ENCODE measurements at places on chromosomes 6 and 20.
A peak's percentile ranks its signal among the peaks of the same experiment; 100 is the strongest.

- DNase-seq: peak; percentile 35
Observed at GRCh38 chr20:14879020-14879697, 541.7 kb upstream of the FLRT3 start.

DNA sequence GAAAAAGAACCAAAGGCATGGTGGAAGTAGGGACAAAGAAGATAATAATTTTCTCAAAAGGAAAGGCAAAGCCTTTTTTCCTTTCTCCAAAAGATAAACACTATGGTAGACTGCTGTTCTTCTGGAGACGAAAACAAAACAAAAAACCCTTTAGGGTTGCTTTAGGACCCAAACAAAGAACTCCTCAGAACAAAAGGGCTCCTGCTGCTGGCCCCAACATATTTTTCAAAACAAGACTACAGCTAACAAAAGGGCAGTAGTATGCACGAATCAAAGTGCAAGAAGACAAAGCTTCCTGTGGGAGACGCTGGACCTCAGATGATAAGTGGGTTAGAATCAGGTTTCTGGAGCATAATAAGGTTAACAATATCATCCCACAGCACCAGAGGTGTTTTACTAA lies 15.8 kb downstream of the NCOA5 start:
- DNase-seq: no peak

- no peak for DNase-seq
Observed at GRCh38 chr6:4888841-4889240, 112.6 kb downstream of the CDYL start.

DNA sequence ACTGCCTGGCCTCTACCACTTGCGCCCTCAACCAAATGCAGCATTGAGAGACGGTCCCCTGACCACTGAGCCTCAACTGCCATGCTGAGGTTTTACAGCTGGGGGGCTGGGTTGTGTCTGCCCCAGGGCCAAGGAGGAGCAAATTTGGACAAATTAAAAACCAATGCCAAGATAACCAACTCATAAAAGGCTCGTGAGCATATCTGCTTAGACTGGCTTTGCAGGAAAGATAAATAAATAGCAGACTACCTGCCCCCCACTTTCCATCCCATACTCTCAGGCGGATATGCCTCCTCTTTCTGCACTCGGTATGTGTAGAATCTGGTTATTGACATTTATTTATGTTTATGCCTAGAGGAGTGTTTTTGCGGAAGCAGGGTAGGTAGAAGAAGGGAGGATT lies 76.8 kb downstream of the ZDHHC14 start:
- DNase-seq: no peak

DNA sequence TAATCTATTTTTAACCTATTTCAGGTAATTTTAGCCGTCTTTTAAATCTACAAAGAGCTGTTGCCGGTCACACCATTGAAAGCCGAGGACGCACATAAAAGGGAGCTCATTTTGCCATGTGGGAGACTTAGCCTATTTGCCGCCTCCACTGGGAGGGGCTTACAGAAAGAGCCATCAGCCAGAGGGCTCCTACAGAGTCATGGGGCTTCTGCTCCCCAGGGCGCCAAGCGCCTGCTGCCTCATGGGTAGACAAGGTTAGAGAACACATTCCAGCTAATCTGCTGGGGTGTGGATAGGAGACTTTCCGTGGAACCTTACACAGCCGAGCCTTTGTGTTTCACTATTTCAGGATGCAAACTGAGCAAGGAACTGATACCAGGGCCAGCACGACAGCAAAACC lies 12.6 kb downstream of the PCMTD2 start:
- DNase-seq: no peak

GRCh38 chr6:134564705-134565104 lies 246.8 kb upstream of the SGK1 start:
- DNase-seq: no peak

DNA sequence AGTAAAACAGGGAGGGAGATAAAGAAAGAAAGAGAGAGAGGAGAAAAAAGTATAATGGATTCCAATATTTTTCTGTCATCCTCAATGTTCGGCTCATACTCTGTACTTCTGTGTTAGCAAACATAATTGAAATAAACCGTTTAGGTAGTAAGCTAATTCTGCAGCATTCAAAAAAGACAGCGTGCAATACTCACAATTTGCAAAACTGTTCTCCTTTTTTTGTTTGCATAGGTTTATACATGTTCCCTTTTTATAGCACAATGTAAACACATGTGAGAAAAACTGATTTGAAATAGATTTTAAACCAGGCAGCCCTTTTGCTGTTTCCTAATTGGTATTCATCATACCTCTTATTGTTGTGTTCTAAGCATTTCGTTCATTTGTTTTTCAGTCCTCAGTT lies 188.9 kb downstream of the PLCB1 start:
- no peak for DNase-seq

DNA sequence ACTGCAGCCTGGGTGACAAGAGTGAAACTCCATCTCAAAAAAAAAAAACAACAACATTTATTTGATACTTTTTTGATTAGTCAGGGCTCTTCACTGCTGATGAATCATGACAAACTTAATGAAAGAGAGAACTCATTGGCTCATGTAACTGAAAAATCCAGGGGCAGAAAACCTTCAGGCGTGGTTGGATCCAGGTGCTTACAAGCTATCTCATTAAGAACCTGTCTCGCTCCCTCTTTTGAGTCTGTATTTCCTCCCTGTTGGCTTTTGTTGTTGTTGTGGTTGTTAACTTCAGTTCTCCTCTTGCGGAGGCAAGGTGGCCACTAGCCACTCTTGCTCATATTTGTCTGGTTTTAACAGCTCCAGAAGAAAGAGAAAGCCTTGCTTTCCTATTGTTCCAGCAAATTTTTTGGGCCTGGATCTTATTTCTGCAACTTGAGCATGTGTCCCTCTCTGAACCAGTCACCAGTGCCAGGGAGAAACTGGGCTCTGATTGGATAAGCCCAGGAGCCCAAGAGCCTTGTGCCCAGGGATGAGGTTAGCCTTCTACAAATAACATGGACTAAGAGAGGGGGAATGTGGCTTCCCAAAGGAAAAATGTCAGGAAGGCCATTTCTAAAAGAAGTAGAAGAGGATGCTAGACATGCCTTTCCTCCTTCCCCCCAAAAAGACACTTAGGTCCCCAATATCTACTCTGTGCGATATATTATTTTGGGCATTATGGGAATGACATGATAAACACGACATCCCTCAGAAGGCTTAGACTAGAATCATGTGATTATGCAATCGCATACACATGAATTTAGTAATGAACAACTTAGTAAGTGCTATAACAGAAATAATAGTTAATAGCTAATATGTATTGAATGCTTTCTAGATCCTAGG lies 64.5 kb downstream of the PHACTR2 start:
- DNase-seq: no peak

GRCh38 chr6:19322691-19323485 lies 514.3 kb upstream of the ID4 start:
- no peak for DNase-seq

DNA sequence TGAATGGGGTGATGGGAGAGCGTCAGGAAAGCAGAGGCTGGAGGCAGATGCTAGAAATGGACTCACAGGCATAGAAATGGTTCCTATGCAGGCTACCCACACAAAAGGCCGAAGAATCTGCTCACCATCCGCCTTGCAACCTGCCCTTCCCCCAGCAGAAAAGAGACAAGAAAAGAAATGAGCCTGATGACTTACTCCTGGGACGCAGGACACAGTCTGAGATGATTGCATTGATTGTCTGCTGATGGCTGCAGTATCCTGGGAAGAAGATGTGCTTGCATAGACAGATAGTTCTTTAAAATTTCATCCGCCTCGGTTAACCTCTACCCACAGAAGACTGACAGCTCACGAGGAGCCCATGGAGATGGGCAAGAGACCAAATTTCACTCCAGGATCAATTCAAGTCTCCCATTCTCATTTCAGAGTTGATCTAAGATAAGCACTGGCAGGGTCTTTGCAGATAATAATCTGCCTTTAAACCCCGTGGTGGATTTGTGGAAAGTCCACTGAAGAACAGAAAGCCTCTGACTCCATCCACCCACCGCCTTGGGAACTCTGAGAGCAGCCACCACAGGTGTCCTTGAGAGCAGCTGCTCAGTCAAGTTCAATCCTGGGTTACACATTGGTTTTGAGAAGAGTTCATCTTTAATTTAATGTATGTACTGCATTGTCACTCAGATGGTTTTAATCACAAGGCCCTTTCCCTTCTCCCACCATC lies 7.2 kb downstream of the AGPAT4 start:
- no peak for DNase-seq

DNA sequence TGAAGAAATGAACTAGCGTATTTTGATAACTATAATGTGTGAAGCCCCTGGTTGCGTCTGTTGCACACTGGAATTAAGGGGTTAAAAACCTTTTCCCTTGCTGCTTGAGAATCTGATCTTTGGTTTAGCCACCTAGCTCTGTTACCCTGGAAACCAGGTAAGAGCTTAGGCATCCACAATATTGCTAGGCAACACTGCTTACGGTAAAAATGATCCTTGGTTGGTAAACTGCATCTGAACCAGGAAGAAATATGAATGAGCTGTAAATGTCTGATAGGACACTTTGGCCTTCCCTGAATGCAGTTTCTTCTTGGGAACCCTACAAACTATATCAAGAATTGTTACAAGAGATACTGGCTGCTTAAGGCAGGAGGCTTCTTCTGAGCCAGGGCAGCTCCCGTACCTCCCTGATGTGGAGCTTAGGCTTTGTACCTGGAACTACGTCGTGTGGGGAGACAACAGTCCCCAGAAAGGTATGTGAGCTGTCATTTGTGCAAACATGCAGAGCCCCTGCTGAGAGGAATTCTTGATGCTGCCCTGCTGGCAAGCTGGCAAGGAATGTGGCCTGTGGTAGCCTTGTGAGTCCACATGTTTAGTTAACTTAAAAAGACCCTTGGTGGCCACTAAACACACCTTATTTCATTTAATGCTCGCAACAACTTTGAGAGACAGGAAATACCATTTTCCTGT lies 18.4 kb downstream of the UBE3D start:
- DNase-seq: no peak

DNA sequence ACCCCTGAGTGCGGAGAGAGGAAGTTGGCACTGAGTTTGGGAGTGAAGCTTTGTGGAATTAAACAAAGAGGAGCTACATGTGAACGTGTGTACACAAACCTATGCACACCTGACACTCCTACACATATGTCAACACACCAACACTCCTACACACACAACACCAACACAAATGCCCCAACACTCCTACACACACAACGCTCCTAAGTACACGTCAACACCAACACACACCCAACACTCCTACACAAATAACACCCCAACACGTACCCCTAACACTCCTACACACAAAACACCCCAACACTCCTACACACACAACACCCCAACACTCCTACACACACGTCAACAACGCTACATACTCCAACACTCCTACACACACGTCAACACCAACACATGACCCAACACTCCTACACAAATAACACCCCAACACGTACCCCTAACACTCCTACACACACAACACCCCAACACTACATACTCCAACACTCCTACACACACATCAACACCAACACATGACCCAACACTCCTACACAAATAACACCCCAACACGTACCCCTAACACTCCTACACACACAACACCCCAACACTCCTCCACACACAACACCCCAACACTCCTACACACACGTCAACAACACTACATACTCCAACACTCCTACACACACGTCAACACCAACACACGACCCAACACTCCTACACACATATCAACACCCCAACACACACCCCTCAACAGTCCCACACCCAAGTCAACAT lies 40.1 kb upstream of the ZBP1 start:
- no peak for DNase-seq

DNA sequence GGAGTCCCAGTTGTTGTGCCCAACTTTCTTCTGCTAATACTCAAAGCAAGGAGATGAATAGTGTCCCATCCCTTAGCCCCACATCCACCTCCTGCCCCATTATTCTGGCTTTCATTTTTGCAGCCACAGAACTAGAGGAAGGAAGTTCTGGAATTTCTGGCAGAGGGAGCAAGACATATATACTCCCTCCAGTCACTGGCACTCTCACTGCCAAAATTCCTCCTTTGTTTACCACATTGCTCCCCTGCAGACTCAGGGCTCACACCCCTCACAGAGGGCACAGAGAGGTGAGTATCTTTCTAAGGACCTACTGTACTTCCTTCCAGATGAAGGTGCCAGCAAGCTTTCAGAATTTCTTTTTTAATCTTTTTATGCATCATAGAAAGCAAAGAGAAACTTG lies 168.0 kb upstream of the ID4 start:
- no peak for DNase-seq

DNA sequence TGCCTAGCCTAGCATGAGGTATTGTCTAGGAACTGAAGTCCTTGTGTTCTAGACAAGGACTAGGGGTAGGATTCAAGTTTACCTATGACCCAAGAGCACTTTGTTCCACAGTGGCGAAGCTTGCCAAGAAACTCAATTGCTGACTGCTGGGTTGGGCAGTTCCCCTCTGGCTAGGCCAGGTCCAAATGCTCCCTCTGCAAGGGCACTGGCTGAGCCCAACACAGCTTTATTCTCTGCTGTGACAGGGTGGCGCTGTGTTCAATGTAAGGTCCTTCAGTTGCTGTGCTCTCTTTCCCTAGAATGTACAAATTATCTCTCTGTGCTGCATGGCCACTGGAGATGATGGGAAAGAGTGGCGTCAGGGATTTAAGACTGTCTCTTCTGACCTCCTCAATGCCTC lies 950.8 kb downstream of the HACE1 start:
- no peak for DNase-seq

DNA sequence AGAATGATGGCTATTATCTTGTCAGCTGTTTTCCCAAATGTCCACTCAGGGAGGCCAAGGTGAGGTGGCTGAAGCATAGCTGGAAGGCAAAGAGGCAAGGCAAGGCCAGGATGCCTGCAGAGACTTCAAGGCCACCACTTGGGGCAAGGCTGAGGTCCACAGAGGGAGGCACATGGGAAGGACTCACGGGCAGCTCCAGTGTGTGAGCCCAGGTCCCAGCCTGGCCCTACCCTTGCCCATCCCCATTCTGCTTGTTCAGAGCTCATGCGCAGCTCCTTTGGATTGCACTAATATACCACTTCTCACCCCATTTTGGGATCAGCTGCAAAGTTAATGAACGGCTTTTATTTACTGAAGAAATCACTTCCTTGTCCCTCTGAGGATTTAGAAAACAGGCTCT lies 111.1 kb upstream of the KCNK16 start:
- no peak for DNase-seq

DNA sequence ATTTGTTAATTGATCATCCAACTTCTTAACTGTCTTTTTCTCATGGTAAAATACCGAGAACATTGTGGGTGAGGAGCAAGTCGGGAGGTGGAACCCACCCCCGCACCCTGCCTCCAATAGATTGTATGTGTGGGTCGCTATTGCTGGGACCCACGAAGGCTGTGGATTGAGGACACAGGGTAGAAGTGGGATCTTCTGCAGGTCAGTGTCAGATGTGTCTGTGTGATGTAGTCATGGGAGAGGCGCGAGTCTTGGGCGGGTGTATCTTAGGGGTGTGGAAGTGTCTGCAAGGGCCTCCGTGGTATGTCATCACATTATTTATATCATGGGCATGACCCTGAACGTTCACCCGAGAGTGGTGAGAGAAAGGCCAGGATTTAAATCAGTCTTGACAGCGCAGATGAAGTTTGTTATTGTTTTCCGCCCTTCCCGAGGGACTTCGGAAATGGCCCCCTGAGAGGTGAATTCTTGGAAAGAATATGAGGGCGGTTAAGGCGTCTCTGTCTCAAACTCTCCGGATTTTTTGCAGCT lies 472 bp upstream of the PAQR8 start:
- DNase-seq: no peak

GRCh38 chr6:37785002-37785662 lies 34.4 kb upstream of the ZFAND3 start:
- DNase-seq: no peak

GRCh38 chr6:38417521-38417920 lies 222.2 kb downstream of the BTBD9 start:
- no peak for DNase-seq
